ENCODE measurements at places on chromosomes 11 and 22. TPM values are rescaled to one million over a fixed set of nuclear protein-coding genes. Genes with fewer than 3 reads are reported as not detected.

DNA sequence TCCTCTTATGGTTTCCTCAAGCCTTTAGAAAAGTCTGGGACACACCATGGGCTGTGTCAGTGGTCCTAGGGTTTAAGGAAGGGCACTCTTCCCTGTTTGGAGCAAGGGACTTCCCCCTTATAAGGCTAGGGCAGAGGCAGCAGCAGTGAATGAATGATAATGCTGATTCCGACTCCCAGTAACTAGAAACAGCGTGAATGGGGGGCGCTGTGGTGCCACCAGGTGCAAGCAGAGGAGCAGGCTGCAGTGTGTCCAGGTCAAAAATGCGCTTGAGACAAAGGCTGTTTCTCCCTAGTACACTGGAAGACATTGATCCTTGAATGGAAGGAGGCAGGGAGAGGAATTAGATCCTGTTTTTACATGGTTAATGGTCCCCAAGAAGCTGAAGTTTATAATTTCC is 11.6 kb upstream of the RIC3 start:
- no peak for DNase-seq

DNA sequence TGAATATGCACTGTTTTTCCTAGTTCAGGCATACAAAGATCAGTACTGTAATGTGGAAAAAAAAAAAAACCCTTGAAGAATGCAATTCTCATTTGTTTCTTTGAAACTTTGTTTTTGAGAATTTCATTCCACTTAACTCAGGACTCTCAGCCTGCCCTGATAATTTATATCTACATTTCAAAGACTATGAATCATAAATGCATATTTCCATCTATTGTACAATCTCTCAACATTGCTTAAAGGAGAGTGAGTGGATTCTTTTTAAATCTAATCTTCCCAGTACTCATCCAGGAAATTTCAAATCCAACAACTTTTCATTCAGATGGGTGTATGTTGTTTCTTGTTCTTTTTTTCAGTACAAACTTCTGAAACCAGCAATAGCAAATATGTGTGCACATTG is 322.2 kb upstream of the DDI1 start:
- no peak for DNase-seq

DNA sequence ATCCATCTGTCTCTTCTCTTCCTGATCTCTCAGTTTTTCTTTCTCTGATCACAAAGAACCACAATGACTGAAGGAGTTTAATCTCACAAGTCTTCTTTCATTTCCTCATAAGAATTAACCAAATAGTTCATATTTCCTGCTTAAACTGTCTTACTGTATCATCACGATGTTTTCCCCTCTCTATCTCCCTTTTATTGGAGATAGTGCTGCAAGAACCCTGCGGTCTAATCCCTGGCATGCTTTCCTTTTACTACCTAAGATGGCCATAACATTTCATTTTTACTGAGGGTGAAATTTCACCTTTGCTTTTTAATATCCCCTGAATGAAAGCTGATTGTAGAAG is 28.9 kb downstream of the CARD18 start:
- DNase-seq, result no peak

DNA sequence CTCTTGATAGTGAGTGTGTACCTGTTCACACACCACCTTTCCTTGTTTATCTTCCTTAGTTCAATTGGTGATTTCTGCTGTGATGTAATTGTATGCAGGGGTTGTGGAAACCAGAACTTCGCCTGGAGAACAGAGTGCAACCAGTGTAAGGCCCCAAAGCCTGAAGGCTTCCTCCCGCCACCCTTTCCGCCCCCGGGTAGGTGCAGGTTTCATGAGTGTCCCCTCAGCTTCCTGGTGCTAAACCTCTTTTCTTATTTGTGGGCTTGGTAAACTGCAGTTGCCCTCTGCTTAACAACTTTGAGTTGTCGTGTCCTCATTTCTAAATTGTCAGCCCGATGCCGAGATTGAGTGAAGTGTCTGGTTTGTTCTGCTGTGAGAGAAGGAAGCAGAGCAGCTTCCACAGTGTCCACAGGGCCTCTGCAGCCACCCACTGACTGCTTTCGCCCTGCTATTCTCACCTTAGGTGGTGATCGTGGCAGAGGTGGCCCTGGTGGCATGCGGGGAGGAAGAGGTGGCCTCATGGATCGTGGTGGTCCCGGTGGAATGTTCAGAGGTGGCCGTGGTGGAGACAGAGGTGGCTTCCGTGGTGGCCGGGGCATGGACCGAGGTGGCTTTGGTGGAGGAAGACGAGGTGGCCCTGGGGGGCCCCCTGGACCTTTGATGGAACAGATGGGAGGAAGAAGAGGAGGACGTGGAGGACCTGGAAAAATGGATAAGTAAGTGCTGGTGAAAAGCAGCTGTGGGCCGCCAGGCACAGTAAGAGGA is 7.1 kb upstream of the GAS2L1 start:
- DNase-seq, result no peak

DNA sequence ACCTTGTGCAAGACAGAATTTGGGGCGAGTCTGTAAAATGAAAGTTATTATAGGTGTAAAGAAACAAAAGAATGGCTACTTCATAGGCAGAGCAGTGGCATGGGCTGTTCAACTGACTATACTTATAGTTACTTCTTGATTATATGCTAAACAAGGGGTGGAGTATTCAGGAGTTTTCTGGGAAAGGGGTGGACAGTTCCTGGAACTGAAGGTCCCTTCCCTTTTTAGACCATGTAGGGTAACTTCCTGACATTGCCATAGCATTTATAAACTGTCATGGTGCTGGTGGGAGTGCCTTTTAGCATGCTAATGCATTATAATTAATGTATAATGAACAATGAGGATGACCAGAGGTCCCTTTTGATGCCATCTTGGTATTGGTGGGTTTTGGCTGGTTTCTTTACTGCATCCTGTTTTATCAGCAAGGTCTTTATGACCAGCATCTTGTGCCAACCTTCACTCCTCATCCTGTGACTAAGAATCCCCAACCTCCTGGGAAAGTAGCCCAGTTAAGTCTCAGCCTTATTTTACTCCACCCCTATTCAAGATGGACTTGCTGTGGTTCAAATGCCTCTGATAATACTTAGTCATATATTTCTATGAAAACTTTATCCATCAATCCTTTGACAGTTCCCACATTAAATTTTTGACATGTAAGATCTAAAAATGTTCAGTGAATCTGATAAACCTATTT is 118.6 kb downstream of the ARHGAP42 start:
- no peak for DNase-seq

- no peak for DNase-seq
Observed at GRCh38 chr11:118660681-118661424, 18.6 kb downstream of the TREH start.

DNA sequence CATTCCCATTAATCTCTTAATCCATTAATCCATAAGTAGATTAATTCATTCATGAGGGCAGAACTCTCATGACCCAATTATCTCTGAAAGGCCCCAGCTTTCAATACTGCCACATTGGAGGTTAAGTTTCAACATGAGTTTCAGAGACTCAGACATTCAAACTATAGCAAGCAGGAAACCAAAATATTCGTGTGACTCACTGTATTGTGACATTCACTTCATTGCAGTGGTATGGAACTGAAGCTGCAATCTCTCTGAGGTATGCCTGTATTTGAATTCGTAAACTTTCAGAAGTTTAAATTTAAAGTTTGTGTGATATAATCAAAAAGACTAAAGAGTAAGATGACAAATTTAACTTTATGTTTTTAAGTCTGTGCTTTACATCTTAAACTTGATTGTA is 2.9 kb upstream of the OR52J3 start:
- DNase-seq, result no peak

Gene KCNK4
- total RNA-seq, result 0.14 TPM

Gene AMOTL1
- total RNA-seq, result 45.9 TPM

Gene MYEOV
- 1.8 TPM for total RNA-seq

DNA sequence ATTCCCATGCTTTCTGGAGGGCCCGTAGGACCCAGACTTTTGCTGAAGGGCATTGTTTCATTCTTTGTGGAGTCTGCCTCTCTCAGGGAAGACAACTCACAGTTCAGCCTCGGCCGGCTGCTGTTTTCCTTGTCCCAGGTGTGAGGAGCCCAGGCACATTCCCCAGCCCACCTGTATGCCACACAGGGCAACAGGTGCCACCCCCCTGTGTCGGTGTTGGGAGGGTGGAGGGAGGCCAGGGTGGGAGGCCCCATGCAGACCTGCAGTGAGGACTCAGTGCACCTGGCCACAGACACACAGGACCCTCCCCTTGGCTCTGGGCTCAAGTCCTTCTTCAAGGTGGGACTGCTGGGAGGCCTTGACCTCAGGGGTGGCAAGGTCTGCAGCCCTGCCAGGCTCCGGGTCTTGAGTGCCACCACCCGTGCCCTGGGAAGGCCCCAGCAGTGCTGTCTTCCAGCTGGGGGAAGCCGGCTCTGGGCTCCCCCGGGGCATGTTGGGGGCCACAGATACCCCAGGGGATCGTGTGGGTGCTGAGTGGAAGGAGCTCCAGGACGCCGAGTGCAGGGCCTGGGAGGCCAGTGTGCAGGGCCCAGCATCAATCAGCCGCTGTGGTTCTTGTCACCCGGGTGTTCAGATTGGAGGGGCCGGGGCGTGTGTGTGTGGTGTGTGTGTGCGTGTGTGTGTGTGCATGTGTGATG is 1286.1 kb downstream of the BRD1 start:
- DNase-seq, result no peak

Gene LARGE1
- total RNA-seq, result 0.49 TPM

Gene MS4A5
- not detected for total RNA-seq

GRCh38 chr11:111566324-111566723 is 25.8 kb downstream of the LAYN start:
- DNase-seq, result no peak

DNA sequence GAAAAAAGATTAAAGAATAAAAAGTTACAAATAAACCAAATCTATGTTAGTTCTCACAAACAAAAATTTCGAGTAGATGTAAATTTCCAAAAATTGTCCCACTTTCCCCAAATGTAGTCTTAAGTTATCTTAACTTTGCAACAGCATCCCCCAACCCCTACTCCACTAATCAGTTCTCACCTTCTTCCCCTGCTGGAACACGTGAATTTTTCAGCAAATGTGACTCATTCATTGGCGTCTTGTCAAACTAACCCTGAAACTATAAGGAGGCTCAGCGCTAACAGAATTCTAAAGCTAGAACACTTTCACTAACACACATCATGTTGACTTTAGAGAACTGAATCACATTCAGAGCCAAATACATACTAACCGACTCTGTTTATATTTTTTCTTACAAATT is 46.1 kb downstream of the PHF21A start:
- peak; percentile 29 for DNase-seq
